Activated CD4-positive, alpha-beta T cell treated with anti-CD3 and anti-CD28 coated beads, Interleukin-2, amount 10 ng/mL, durations not matched to agents 7 days and 5 days (primary cell): ENCODE measurements at places on chromosomes 4 and X. TPM values are rescaled to one million over a fixed set of nuclear protein-coding genes. Genes with fewer than 3 reads are reported as not detected.
A peak's percentile ranks its signal among the peaks of the same experiment; 100 is the strongest.

GRCh38 chr4:6128221-6128850, 72.0 kb downstream of the JAKMIP1 start:
- no peak for DNase-seq
- no peaks in the 10 kb centered on the region for H3K4me1 ChIP-seq
- no peaks in the 10 kb centered on the region for H3K36me3 ChIP-seq
- H3K27me3 ChIP-seq = peaks cover 6% of the 10 kb centered on the region

DNA sequence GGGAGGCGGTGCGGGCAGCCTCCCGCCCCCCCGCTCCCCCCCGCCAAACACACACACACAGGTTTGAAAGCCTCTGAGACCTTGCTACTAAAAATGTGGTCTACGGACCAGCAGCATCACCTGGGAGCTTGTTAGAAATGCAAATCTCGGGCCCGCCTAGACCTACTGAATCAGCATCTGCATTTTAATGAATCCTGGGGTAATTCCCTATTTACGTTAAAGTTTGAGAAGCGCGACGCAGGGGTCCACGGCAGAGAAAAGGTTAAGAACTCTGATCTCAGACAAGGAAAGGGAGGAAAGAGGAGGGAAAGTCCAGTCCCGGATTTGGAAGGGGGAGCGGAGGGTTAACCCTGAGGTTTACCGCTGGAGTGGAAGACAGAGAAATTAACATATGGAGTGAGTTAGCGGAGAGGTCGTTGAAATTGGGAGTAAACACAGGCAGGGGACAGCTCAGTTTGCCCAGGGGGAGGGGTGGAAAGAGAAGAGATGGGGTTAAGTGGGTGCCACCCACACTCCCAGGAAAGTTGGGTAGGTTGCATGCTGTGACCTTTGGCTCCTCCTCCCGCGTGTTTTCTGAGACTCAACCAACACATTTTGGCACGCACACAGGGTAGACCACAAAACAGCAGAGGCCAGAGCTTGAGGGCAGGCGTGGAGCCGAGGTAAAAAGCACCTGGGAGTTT, 483.6 kb downstream of the BCOR start:
- H3K4me1 ChIP-seq = peaks cover 17% of the 10 kb centered on the region
- H3K27ac ChIP-seq = peak overlapping the region; percentile 77
- peak overlapping the region; percentile 74 for H3K4me3 ChIP-seq
- no peaks in the 10 kb centered on the region for H3K27me3 ChIP-seq

GRCh38 chr4:169150806-169151205, 120.0 kb downstream of the SH3RF1 start:
- no peaks in the 10 kb centered on the region for H3K4me1 ChIP-seq
- H3K27me3 ChIP-seq = peaks cover 3% of the 10 kb centered on the region
- no peaks in the 10 kb centered on the region for H3K36me3 ChIP-seq
- H3K4me3 ChIP-seq = no peak overlapping the region
- DNase-seq = no peak
- no peak overlapping the region for H3K27ac ChIP-seq

GRCh38 chr4:37881811-37882210, 9.1 kb upstream of the TBC1D1 start:
- peaks cover 18% of the 10 kb centered on the region for H3K4me1 ChIP-seq
- DNase-seq = no peak

JAKMIP1 gene
- 10.9 TPM for total RNA-seq

- no peaks in the 10 kb centered on the region for H3K27me3 ChIP-seq
- H3K36me3 ChIP-seq = no peaks in the 10 kb centered on the region
- H3K4me1 ChIP-seq = no peaks in the 10 kb centered on the region
- no peak overlapping the region for H3K27ac ChIP-seq
- H3K4me3 ChIP-seq = no peak overlapping the region
These were observed 22.6 kb upstream of the NMU start for GRCh38 chr4:55658657-55659056.
